ENCODE measurements at places on chromosomes 3 and 15.

DNA sequence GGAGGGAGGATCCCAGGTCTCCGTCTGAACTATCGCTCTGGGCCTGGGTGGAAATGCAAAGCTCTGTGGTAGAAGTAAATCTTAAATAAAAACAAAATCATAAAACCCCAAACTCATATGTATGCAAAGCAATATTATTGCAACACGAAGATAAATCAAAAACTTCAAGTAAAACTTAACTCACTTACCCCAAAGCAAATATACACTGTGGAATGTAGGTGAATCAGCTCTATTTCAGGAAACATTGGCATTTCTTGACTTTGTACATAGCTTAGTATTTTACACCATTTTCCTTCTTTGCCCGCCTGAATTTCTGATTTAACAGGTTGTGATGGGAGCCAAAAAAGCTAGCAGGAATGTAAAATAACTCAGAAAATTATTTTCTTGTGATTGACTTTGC is 126.2 kb downstream of the TPRG1 start:
- no peak for DNase-seq

GRCh38 chr15:92843326-92843725 is 56.8 kb upstream of the CHD2 start:
- no peak for DNase-seq

DNA sequence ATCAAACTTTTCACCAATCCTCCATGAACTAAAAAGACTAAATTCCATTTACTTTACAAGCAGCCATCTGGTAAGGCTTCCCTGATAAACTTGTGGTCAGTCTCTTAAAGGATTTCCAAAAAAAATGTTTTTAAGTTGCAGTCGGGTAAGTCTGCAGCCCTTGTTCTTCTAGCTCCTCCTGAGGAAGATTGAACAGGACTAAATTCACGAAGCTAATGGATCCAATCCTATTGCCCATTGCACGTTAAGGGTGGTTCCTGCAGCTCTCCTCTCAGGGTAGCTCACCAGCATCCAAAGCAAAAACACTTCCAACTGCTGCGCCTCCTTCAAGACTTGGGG is 2.8 kb downstream of the HES1 start:
- no peak for DNase-seq

DNA sequence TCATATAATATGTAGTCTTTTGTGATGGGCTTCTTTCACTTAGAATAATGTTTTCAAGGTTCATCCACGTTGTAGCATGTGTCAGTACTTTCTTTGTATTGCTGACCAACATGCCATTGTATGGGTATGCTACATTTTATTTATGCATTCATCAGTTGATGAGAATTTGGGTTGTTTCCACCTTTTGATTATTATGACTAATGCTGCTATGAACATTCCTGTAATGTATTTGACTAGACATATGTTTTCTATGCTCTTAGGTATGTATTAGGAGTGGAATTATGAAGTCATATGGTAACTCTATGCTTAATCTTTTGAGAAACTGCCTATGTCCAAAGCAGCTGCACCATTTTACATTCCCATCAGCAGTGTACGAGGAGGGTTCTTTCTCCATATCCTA is 3.2 kb upstream of the PODXL2 start:
- no peak for DNase-seq

DNA sequence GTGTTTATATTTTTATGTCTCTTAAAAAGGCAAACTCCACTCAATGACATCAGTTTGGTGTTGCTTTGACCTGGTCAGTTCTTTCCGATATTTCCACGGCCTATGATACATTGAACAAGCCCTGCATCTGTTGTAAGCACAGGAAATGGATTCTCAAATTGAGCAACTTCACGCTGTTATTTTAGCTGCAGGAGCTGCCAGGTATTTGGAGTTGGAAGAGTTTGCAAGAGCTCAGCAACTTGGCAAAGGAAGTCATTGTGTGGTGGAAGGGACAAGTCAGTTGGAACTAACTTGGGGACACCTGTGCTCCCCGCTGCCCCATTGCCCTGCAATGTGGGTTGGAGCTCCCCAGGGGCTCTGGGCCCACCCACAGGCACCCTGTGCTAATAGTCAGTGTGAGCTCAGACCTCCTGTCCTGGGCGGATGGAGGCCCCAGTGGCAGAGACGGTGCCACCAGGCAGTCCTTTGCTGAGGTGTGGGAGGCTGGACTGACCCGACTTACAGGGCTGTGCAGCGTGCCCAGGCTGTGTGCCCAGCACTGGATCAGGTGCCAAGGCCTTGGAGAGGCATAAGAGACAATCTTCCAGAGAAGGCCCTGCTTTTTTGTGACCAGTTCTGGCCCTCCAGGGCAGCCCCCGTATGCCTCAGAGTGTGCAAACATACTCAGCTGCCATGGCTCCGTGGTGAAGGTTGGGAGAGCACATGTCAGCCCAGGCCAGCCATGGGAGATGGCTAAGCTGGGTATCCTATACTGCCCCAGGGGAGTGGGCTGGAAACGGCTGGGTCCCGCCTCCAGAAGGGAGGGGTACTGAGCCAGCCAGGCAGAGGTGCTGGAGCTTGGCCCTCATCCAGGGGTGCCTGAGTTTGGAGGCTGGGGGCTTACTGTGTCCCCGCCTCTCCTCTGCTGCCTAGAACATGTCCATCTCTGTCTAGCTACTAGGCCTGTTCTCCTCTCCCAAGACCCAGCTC is 43.5 kb downstream of the KY start:
- no peak for DNase-seq

- no peak for DNase-seq
Observed at GRCh38 chr3:31288641-31289100, 244.1 kb upstream of the STT3B start.

Data from SK-N-MC (cell line).